Trophoblast cell (in vitro differentiated cells and primary cell): ENCODE measurements at places on chromosomes 2 and 18.

GRCh38 chr18:48944634-48945033 is 6.1 kb downstream of the SMAD7 start:
- H3K27me3 ChIP-seq, result no peaks in the 10 kb centered on the region
- H3K36me3 ChIP-seq, result peaks cover 61% of the 10 kb centered on the region
- H3K4me3 ChIP-seq, result no peak overlapping the region
- H3K4me1 ChIP-seq, result peaks cover 49% of the 10 kb centered on the region
- DNase-seq, result no peak

DNA sequence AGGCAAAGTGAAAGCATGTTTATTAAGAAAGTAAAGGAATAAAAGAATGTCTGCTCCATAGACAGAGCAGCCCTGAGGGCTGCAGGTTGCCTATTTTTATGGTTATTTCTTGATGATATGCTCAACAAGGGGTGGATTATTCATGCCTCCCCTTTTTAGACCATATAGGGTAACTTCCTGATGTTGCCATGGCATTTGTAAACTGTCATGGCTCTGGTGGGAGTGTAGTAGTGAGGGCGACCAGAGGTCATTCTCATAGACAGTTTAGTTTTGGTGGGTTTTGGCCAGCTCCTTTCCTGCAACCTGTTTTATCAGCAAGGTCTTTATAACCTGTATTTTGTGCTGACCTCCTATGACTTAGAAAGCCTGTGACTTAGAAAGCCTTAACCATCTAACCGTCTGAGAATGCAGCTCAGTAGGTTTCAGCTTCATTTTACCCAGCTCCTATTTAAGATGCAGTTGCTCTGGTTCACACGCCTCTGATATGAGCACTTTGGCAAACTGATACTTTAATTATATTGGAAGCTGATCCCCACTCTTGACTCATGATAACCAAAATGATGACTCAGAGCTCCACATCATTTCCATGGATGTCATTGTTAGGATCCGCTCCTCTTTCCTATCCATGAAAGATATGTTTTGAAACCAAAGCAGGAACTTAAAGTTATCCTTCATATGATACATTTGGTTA is 14.5 kb upstream of the ERMN start:
- no peaks in the 10 kb centered on the region for H3K4me1 ChIP-seq
- DNase-seq, result no peak
- H3K27me3 ChIP-seq, result no peaks in the 10 kb centered on the region
- no peak overlapping the region for H3K27ac ChIP-seq

DNA sequence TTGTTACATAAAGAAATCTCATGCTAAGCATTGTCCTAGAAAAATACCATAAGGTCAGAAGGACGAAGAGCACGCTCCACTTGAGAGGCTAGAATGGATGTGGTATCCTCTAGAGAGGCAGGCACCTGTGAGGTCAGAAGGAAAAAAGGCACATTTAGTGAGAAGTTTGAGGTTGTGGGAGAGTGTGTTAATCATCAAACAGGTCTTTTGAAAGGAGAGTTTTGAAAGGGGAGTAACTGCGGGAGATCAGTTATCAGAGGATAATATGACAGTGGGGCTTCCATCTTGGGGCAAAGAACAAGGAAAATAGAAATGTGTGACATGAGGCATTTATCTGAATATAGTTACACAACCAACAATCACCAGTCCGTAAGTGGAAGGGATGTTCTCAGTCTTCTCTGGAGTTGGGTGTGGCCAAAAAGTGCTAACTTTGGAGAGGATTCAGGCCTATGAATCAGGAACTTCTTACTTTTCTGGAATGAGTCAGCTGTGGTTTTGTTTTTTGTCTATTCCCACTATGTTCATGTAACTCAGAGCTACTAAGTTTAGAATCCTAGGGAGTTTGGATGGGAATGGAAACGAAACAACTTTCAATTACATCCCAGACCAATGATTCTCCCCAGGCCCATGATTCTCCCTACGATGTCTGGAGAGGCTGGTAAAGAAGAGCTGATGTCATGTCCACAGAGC is 451.4 kb upstream of the ST6GAL2 start:
- H3K27ac ChIP-seq, result no peak overlapping the region
- DNase-seq, result no peak
- H3K27me3 ChIP-seq, result no peaks in the 10 kb centered on the region

DNA sequence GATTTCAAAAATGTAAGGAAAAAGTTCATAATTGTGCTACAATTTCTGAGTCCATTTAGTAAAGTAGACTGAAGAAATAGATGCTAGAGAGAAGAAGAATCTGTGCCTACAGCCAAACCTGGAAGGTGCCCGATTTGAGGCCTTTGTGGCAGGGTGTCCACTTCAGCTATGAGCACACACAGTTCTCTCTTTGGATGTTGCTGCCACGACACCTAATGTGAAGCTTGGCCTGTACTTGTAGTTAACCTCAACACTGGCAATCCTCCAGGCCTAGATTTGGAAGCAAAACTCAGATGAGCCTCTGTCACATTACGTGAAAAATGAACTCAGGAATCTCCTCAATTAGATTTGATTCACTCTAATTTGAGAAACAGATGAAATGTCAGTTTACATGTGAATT is 90.1 kb upstream of the LRP1B start:
- H3K36me3 ChIP-seq, result no peaks in the 10 kb centered on the region
- H3K27me3 ChIP-seq, result no peaks in the 10 kb centered on the region
- no peak for DNase-seq
- no peaks in the 10 kb centered on the region for H3K4me1 ChIP-seq
- H3K4me3 ChIP-seq, result no peak overlapping the region
